Umbilical cord (tissue), 2 donors: ENCODE measurements at places on chromosomes 1 and 21.
A peak's percentile ranks its signal among the peaks of the same experiment; 100 is the strongest.

DNA sequence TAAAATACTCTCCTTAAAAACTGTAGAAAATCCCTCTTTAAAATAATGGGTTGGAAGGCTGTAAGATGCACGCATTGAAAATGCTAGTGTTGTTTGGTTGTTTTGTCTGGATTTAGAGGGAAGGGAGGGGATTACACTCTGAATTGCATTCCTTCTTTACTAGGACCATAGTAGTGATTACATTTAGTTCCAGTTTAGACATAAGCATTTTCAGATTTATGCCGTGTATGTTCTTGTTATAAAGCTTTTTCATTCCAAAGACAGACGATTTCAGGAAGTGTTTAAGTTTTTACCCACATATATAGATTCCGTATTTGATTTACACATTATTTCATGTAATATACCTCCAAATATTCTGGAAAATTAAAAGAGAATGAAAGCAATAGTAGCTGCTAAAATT is 538.4 kb downstream of the PTPRC start:
- DNase-seq: no peak

- DNase-seq: no peak
Observed at GRCh38 chr1:119276558-119276957, 92.0 kb upstream of the HAO2 start.

DNA sequence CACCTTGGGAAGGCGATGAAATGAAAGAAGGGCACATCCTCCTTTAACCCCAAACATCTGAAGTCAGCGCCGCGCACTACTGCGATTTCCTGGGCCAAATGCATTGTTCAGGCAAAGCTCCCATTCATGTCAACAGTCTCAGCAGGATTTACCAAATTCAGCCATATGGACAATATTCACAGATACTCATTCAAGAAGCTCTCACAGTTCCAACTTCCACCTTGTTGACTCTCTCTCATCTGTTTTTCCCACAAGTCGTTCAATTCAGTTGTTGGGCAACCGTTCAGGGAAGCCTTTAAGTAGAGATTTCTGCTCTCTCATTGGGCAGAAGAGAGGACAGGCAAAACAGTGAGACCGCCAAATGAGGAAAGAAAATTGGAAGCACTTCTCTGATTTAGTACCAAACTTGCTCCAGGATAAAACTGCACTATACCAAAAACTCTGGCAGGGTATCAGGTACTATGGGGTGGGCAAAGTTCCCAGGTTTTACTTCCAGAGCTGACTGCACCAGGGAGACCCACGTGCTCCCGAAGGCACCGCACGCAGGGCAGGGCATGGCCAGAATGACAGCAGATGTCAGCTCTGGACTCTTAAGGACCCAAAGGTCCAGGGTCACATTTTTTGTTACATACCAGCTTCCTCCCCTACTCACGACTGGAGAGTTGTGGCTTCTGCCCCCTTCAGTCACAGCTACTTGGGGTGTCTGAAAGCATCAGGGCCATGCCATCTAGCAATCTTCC is 668.8 kb downstream of the KIF26B start:
- no peak for DNase-seq

- DNase-seq: no peak
Observed at GRCh38 chr1:3483380-3483779, 28.9 kb downstream of the ARHGEF16 start.

DNA sequence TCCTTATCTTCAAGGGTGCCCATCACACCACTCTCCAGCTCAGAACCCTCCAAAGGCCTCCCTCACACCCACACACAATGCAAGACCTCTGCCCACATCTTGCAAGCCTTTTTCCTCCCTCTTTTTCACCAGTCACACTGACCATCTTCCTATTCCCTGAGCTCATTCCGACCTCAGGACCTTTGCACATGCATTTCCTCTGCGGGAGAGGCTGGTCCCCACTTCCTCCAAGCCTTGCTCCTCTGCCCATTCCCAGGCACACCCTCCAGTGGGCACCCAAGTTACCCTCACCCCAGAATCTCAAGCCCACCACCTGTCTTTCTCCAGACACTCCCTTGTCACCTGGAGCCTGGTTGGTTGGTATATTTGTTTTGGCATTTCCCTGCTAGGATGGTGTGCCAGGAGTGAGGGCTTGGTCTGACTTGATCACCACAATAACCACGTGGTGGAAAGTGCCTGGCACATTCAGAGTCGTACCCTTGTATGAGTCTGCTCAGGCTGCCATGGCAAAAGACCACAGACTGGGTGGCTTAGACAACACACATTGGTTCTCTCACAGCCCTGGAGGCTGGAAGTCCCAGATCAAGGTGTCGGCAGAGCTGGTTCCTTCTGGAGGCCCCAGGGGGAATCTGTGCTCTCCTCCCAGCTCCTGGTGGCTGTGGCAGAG is 13.2 kb downstream of the MX2 start:
- DNase-seq: no peak

- DNase-seq: no peak
Observed at GRCh38 chr1:209810783-209811182, 4.8 kb upstream of the IRF6 start.

GRCh38 chr1:31781756-31782371 is 17.7 kb upstream of the ADGRB2 start:
- DNase-seq: peak; percentile 88

- DNase-seq: peak; percentile 45
Observed at GRCh38 chr21:46063734-46064680, 33.9 kb upstream of the COL6A2 start.

- DNase-seq: no peak
Observed at GRCh38 chr1:70288166-70288565, 66.4 kb downstream of the ANKRD13C start.

- DNase-seq: peak; percentile 51
Observed at GRCh38 chr1:24502065-24502708, 449 bp upstream of the RCAN3 start.

GRCh38 chr1:11450310-11450709 is 28.6 kb upstream of the DISP3 start:
- DNase-seq: no peak

DNA sequence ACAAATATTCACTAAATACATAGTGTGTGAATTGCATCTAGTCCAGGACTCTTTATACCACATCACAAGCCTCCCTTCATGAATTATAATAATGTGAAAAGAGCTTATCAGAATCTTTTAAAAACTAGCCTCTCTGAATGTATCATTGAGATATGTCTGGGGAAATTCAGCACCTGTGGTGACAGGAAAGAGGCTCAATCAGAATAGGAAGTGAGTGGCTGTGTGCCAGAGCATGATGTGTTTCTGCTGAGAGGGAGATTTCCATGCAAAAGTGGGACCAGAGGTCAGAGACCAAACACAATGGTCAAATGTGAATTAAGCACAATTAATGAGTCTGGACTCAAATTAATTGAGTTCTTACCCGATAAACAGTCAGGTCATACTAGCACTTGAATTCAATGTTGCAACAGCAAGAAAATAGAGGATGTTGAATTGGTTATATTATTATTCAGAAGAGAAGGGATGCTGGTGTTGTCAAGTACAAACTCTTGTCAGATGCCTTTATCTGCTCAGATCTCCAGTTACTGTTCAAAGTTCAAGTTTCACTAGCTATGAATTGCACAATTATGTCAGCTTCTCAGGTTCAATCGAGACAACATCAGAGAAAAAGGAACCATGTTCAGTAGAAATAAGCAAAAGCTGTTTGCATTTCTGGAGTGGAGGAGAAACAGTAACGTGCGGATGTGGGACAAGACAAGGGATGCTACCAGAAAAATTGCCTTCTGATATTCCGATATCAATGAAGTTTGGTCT is 226.2 kb downstream of the ZNF326 start:
- no peak for DNase-seq

- DNase-seq: no peak
Observed at GRCh38 chr1:207670997-207671396, 26.1 kb downstream of the CR1L start.

DNA sequence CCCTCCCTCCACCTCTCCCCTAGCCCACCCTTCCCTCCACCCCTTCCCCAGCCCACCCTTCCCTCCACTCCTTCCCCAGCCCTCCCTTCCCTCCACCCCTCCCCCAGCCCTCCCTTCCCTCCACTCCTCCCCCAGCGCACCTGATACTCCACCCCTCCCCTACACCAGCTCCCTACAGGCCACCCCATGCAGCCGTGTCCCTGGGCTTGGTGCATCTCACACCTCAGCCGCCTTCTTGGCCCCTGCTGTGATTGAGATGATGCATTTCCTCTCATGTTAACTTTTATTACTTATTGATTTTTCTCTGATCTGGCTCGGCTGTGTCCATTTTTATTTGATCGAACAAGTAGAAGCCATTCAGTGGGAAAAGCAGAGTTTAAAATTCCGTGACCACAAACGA is 243.8 kb downstream of the MATN1 start:
- DNase-seq: no peak

DNA sequence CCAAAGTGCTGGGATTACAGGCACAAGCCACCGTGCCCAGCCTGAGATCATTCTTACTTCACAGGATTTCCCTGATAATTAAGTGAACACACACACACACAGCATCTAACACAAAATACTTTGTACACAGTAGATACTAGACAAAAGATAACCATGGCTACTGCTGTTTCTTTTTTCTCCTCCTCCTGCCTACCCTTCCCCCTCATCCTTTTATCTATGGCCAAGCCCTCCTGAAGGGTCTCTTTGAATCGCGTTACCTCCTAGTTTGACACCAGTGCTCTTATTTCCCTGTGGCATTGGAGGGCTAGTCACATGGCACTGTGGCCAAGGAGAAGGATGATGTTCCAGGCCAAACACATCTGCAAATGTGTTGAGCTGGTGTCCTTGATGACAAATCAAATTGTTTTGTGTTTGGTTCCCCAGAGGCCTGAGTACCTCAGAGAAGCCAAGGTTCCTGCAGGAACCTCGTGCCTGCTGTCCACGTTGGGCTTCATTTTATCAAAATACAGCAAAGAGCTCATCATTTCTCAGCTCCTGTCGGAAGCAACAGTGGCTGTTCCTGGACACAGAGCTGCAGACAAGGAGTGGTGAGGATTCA is 20.6 kb downstream of the NDUFS5 start:
- DNase-seq: no peak

GRCh38 chr1:171984262-171984661 is 143.0 kb downstream of the DNM3 start:
- no peak for DNase-seq

- no peak for DNase-seq
Observed at GRCh38 chr1:113007706-113008364, 51.8 kb upstream of the SLC16A1 start.

DNA sequence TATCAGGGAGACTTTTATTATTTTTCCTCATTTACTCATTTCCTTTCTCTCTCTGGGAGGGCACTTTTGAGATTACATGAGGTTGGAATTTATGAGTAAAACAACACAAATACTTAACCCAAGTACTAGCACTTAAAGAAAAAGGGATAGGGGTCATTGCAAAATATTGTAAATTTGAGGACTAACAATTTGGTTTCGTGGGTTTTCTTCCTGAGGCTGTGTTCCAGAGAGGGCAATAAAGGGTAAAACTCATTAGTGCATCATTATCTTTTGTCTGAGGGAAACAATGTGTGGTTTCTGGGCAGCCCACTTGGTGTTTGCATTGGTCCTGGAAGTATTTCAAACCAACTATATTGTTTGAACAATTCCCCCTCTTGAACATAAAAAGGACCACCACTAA is 96.5 kb downstream of the GREM2 start:
- DNase-seq: no peak

GRCh38 chr1:176959191-176959820 is 205.2 kb downstream of the ASTN1 start:
- DNase-seq: no peak

- DNase-seq: peak; percentile 43
Observed at GRCh38 chr1:112504661-112505399, 3.9 kb upstream of the WNT2B start.

DNA sequence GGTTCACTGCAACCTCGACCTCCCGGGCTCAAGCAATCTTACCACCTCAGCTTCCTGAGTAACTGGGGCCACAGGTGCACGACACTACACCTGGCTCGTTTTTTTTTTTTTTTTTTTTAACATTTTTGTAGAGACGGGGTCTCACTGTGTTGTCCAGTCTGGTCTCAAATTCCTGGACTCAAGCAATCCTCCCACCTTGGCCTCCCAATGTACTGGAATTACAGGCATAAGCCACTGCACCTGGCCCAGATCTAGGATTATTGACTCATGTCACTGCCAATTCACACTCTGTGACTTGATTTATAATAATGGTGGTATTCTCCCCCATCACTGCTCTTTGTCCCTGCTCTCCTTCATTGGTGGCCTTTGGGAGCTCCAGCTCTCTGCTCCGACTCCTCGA is 145.1 kb downstream of the PTPRU start:
- DNase-seq: no peak

DNA sequence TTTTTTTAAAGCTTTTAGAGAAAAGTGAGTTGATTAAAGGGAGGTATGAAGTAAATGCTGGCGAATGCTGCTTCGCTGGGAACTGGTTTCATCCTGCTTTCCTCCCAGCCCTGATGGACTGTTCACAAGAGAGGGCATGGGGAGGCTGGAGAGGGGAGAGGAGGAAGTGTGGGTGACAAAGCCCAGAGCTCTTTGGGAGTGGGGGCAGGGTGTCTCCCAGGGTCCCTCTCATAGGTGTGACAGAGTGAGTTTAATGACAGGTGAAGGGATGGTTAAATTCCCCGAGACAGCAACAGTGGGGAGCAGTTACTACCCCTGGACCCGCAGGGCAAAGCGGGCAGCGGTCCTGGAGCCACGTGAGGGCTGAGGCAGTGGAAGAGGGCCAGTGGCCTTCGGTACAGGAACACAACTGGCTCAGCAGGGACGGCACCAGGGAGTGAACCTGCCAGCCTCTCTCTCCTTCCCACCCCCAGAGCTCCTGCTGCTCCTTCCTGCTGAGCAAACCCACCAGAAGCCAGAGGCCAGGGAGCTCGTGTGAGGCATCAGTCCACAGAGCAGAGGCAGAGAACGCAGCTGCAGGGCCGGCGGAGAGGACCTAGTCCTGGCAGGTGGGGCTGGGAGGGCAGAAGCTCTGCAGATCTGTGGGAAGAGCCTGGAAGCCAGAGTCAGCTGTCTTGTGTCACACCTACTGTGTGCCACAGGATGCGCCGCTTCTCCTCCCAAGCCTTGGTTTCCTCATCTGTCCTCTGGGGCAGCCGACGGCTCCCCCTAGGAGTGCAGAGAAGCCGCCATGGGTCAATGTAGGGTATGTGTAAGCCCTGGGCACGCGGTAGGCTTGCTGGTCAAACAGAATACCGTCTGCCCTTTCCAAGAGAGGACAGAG is 20.9 kb upstream of the LRP8 start:
- DNase-seq: no peak

GRCh38 chr1:10745886-10746455 is 50.5 kb downstream of the CASZ1 start:
- DNase-seq: no peak

- no peak for DNase-seq
Observed at GRCh38 chr1:72397786-72398185, 115.4 kb upstream of the NEGR1 start.

- no peak for DNase-seq
Observed at GRCh38 chr1:184302346-184302745, 84.5 kb upstream of the C1orf21 start.

DNA sequence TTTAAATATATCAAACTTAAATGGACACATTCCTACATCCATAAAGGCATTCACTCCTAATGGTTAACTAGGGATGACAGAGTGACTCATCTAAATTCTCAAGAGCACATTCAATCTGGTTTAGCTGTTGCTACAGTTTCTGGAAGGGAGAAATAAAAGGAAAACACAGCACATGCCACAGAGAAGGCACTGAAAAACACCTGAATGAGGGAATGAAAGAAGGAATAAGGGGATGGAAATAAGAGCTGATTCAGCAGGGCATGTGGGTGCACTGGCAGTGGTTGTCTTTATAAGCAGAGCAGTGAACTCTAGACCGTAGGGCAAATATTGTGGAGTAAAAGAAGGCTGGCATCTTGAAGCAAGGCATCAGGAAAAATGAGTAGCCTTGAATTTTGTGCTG is 79.3 kb downstream of the LHX4 start:
- DNase-seq: peak; percentile 9

- DNase-seq: no peak
Observed at GRCh38 chr1:231629132-231629531, 2.5 kb downstream of the DISC1 start.
